Adipocyte (in vitro differentiated cells): ENCODE measurements at places on chromosomes 2 and 18.
A peak's percentile ranks its signal among the peaks of the same experiment; 100 is the strongest.

DNA sequence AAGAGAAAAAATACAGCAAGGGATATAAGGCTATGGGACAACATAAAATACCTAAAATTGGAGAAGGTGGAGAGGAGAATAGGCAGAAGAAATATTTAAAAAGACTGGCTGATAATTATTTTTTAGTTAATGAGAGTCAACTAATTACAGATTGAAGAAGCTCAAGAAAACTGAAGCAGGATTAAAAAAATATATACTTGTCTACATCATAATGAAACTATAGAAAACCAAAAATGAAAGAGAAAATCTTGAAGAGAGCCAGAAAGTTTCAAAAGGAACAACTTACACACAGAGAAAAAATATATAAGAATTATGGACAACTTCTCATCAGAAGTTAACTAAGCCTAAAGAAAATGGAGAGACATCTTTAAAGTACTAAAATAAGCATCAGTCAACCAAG is 62.9 kb upstream of the APCDD1 start:
- no peak for DNase-seq

- peak; percentile 94 for DNase-seq
Observed at GRCh38 chr2:214019229-214019972, 391.5 kb upstream of the VWC2L start.

GRCh38 chr2:201496785-201497184 is 45.2 kb downstream of the STRADB start:
- DNase-seq = no peak

DNA sequence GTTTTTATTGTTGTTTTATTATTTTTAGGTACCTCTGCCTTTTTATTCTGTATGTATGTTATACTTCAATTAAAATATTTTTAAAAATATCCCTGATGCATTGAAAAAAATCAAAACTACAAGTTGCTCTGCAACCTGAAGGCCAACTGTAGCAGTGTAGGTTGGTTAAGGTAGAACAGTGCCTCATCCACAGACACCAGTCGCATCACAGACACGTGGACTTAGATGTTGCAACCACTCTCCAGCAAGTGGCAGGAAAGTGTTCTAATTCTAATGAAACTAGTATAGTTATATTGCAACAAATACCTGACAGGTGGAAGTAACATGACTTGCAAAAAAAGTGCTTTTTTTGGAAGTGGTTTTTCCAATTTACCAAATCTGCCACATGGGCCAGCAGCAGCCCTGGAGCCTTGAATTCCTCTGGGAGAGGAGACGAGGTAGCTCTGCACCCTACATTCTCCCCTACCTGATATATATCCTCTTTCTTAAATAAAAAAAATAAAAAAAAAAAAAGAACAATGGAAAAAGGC is 28.4 kb upstream of the SLC3A1 start:
- DNase-seq = peak; percentile 7

- DNase-seq = no peak
Observed at GRCh38 chr2:164066095-164066494, 330.3 kb upstream of the FIGN start.
